Activated CD8-positive, alpha-beta memory T cell treated with anti-CD3 and anti-CD28 coated beads, Interleukin-2, amount 50 U/mL, for 4 hours (primary cell): ENCODE measurements at places on chromosomes 3 and 15.
A peak's percentile ranks its signal among the peaks of the same experiment; 100 is the strongest.

- DNase-seq: no peak
These were observed 61.2 kb upstream of the MCF2L2 start for GRCh38 chr3:183489455-183490210.

- no peak for DNase-seq
These were observed 2.4 kb upstream of the CYP1A1 start for GRCh38 chr15:74727727-74728126.

GRCh38 chr3:187271582-187271981 lies 20.0 kb downstream of the MASP1 start:
- no peak for DNase-seq

DNA sequence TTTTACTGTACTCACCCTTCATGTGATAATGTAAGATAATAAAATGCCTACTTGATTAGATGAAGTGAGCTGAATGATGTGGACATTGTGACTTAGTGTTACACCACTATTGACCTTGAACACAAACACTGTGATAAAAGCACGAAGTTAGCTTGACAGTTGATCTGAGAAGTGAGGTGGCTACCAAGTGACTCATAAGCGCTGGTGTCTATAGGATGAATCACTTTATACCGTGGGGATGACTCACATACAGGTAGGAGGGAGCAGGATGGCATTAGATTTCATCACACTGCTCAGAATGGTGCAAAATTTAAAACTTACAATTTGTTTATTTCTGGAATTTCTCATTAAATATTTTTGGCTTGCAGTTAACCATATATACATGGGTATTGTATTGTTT lies 174.7 kb upstream of the CNTN3 start:
- DNase-seq: no peak

DNA sequence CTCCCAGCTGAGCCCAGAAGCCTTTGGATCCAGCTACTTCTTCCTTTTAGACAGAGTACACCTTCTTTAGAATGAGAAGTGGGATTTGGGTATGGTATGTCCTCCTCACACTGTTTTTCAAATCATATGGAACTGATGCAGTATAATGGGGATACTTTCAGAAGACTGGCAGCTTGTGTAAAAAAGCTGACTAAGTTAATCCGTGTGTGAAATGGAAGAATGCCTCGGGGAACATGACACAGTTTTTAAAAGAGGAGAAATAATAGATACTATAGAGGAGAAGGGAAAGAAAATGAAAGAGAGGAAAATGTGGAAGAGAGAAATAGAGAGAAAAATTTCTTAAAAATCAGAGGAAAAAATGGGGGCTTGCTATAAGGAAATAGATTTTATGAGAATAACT lies 47.7 kb downstream of the TUSC7 start:
- DNase-seq: no peak

DNA sequence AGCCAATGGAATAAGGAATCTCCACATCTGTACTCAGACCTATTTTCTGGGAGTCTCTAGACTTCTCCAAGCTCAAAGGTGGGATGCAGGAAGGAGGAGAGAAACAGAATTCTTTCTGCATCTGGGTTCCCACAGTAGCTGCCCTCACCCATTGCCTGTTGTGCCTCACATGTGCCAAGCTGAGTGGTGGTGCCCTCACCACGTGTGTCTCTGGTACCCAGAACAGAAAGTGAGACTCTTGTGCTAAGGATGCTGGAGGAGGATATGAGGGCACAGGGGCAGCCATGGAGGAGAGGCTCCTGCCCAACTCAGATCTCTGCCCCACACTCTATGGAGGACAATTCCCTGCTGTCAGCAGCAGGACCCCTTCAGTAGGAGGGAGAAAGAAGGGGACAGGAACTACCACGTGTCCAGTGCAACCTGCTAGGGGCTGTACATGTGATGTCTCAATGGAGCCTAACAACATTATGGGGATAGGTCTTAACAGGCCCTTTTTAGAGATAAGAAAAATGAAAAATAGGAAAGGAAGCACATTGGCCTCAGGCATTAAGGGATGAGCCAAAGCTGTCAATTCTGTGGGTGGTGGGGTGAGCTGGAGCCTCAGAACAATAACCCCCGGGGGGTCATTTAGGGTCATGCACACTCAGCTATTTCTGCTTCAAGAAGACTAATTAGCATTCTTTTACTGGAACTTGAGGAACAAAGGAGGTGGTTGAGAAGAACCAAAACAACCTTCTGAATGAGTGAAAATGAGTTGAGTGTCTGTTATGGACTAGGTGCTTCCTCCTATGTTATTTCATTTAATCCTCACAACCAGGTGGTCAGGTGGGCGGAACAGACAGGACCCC lies 16.3 kb upstream of the NOX5 start:
- DNase-seq: no peak

DNA sequence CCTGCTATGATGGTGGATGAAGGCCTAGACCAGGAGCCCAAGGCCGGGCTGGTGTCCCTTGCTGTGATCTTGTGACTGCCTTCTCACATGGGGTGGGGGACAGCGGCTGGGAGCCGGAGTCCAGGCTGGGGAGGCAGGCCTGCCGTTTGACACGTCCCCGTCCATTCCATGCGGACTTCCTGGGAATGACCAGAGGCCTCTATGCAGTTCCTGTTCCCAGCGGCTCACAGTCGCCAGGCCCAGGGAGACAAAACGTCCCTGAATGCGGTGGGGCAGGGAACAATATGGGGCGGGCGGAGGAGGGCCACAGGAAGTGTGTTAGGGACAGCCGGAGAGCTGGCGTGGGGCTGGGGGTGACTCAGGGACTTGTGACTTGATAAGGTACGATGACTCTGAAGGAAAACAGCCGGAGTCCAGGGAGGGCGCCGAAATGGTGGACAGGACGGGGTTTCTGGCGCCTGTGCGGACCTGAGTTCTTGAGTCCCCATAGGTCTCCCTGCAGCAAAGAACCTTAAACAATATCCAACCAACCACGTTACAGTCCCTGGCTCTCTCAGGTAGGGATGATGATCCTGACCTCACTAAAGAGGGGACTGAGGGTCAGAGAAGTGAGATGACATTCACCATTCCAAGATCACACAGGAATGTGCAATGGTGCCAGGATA lies 40.5 kb upstream of the SMAD6 start:
- no peak for DNase-seq

- no peak for DNase-seq
These were observed 48.8 kb downstream of the PDE8A start for GRCh38 chr15:85030301-85030929.

GRCh38 chr15:89629829-89630228 lies 25.4 kb downstream of the KIF7 start:
- no peak for DNase-seq

DNA sequence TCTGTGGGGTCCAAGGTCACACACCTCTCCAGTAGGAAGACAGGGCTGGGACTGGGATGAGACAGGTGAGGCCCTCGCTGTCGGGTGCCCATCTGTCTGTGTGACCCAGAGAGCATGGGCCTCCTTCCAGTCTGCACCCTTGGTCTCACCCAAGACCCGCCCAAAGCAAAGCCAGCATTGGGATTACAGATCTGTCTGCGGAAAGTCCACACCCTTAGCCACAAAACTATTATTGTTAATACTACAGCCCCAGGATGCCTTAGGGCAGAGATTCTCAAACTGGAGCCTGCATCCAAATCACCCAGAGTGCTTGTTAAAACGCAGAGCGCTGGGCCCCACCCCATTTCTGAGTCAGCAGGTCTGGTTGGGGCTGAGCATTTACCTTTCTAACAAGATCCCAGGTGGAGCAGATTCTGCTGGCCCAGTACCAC lies 58.5 kb upstream of the ZNF148 start:
- no peak for DNase-seq

DNA sequence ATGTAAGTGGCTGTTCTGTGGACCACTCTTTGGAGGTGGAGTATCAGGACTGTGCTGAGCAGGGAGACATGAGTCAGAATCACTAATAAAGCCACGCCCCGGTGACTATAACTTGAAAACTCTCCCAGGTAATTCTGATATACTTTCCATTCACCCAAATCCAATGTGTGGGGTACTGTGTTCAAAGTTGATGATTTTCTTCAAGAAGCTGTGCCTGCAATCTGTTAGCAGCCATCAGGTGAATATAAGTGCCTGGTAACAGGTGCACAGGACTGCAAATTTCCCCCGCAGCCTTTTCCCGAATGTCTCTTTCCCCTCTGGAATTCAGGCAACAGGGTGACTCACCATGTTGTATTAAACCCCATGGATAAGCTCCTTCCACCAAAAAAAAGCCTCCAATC lies 17.0 kb downstream of the MAGI1 start:
- DNase-seq: no peak

- DNase-seq: no peak
These were observed 555 bp upstream of the RCCD1 start for GRCh38 chr15:90953947-90954711.

DNA sequence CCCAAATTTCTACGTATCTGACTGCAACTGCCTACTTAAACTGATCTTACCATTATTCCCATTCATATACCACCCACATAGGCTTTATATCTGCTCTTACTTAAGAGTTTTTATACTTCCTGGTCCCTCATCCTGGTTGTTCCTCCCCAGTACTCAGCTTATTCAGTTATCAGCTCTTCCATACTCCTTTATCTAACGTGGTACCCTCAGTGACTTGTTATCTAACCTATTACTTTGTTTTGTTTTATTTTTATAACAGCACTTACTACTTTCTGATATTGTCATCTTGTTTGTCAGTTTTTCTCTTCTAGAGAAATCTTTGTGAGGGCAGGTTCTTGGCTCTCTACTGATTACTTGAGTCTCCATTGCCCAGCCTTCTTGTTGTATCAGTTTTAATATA lies 100.6 kb downstream of the ZNF609 start:
- no peak for DNase-seq

- DNase-seq: no peak
These were observed 79.3 kb downstream of the TNIK start for GRCh38 chr3:171380711-171381425.

DNA sequence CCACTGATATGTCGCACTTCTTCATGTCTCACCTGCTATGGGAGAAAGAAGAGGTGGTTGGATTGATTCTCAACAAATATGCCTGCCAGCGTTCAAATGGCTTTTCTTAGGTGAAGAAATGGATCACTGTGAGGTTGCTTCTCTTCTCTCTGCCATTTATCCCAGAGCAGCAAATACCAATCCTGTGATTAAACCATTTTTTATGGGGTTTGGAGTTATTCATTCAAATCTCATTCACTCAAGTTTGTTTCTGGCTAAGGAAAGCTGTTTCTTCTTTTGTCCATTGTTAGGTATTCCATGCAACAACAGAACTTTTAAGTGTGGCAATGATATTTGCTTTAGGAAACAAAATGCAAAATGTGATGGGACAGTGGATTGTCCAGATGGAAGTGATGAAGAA lies 12.2 kb upstream of the C3orf52 start:
- no peak for DNase-seq

- no peak for DNase-seq
These were observed 2.1 kb upstream of the ITGA11 start for GRCh38 chr15:68434021-68434420.

DNA sequence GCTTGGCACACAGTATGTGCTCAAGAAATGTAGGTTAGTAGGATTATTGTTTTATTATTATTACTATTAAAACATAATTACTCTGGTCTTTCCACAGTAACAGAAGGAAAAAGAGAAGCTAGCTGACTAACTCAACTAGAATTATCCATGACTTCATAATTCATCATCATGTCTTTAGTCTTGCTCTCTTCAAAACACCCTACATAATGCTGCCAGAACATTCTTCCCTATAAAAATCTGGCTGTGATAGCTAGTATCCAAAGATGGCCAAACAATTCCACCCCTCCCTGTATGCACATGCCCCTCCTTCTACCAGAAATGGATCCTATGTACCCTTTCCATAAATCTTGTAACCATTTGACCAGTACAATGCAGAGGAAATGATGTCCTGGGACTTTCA lies 48.8 kb upstream of the SRGAP3 start:
- DNase-seq: no peak

DNA sequence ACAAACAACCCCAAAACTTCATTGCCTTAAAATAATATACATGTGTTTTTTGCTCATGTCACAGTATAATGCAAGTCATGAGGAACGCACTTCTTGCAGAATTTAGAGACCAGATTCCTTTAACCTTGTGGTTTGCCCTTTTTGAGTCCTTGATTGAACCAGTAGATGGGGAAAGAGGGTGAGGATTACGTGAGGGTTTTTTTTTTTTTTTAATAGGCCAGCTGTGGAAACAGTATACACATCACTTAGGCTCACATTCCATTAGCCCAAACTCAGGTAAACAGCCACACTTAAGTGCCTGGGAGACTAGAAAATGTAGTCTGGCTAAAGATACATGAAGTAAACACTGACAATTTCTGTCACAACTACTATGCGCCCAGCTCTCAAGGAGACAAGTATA lies 114.9 kb upstream of the MLF1 start:
- no peak for DNase-seq

DNA sequence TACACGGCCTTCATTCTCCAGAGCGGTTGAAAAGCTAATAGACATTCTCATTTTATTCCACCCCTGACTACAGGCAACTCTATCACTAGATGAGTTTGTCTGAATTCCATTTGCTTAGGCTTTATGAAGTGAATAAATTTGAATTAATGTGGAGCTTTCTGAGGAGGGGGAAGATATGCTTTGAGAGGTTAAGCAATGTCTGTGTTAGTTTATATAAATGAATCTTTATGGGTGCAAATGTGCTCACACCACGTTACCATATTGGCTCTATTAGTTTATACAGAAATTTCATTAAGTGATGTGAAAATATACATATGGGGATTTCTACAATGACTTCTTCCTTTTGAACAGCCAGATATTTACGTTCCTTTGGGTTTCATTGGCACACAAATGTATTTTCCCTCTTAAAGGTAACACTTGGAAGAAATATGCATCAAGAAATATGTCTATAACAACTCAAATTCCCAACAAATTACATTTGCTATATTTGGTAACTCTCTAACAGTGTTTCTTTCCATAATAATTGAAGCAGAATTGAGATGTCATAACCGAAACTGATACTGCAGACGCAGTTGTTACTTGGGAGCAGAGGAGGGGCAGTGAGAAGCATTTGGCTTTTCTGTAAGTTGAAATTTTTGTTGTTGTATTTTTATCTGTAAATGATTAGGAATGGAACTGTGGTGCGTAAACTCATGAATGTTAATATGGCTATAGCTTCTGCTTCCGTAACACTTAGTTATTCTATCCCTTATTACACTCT lies 359.4 kb downstream of the CACNA2D3 start:
- DNase-seq: no peak

DNA sequence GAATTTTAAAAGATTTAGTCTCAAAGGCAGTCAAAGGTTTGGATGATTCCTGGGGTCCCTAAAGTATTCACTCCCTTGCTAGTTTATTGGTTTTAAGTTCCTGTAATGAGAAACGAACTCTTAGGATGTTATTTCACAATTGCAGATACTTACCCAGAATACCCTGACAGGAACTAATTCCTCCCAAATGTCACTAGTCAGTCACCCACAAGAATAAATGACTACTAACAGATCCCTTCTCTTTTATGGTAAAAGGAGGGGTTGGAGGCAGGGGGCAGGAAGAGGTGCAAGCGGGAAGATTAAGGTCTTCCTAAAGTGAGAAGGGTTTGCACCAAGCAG lies 174.2 kb upstream of the SLC2A2 start:
- no peak for DNase-seq

GRCh38 chr3:50616003-50616769 lies 765 bp upstream of the MAPKAPK3 start:
- DNase-seq: peak; percentile 82

GRCh38 chr15:31472636-31473384 lies 146.2 kb downstream of the KLF13 start:
- DNase-seq: peak; percentile 40
